ENCODE measurements at places on chromosomes 2 and 18.

GRCh38 chr2:195652911-195653310 is 4.1 kb upstream of the SLC39A10 start:
- DNase-seq, result no peak

DNA sequence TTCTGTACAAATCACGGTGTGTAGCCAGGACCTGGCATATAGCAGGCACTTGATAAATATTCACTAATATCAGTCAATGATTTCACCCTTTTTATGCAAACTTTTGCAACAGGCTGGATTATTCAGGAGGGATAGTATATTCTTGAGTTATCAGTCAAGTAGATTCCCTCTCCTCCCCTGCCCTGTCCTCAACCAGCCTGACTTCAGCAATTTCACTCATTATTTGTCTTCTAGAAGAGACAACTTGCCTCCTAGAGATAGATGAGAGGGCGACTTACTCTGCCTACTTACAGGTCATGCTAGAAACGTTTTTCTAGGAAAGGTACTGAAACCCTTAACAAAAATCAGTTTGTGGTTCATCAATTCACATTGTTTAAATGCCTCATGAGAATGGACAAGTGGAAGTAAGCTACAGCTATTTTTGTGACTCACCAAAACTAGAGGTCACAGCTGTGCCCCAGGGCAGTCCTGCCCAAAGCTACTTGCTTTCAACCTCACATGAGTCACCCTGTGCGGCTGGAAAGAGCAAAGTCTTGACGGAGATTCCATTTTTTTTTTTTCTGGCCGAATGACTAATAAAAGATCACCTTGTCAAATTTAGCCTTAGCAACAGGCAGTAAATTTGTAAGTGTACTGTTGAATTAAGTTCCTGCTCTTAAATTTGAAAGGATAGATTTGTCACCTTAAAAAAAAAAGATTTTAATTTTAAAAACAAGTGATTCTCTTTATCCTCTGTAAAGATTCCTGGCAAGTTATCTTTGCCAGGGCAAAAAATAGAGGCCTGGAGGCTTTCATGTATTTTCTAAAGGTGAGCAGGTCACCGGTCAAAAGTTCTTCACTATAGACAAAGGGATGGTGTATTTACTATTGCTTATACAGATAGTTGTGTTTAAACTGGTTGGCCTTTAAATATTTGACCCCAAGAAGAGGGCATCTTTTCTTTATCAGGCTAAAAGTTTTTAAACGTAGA is 109.0 kb upstream of the SLC35G4 start:
- no peak for DNase-seq

DNA sequence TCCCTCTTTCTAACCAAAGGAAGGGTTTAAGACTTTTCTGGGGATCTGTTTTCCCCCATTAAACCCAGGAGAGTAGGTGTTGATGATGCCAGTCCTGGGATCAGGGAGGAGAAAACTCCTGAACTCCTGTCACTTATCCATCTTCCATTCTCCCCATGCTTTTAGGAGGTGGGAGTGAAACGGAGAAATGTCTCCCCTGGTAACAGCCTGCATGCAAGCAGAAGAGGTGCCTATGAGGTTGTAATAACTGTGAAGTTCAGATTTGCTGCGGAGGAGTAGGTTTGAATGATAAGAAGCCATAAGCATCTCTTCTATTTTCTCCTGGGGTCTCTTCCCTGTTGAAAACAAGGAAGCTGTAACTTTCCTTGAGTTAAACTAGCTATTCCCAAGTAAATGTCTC is 150.8 kb downstream of the SLC4A3 start:
- DNase-seq, result no peak

DNA sequence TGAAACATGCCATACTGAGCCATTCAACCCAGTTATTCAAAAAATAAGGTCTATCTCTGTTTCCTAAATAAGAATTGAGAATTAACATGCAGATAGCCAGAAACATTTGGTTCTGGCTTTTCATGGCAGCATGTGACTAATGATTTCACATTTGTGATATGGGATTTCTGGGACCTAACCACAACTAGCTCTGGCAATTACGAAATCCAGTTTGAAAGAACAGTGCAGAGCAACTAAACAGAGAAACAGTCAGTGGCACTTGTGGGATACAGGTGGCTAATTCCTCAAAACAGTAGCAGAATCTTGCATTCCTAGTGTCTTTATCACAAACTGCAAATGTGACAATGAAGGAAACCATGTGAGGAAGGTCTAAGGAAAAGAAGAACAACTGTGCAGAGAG is 637.8 kb upstream of the CHAC2 start:
- no peak for DNase-seq

DNA sequence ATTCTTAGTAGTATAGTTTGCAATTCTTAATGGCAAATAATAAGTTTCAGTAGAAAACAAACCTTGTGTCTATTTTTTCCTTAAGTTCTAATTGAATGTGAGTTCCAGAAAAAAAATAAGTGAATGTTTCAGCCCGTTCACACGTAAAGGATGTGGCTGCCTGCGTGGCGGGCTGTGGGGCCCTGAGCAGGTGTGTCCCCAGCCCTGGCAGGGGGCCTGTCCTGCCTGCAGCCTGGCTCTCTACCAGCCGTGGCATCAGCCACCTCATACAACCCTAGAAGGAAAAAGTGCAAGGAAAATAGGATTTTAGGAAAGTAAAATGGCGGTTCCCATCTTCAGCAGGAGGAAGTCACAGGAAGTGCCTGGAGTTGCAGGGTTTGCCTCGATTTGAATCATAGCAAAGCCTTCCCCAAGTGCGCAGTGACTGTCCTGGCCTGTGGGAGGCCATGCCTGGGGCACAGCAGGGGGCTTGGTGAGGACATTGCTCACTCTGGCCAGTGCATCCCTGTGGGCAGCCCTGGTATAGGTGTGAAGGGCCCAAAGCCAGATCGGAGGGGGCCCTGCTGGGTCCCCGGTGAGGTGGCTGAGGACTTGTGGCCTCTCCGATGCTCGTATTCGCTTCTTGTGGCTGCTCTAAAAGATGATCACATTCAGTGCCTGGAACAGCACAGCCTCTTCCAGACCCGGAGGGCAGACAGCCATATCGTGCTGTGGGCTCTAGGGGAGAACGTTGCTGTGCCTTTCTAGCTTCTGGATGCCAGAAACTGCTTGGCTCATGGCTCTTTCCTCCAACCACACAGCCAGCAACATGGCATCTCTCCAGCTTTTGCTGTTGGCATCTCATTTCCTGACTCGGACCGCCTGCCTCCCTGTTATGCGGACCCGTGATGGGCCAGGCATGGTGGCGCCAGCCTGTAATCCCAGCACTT is 12.6 kb downstream of the DTYMK start:
- no peak for DNase-seq

DNA sequence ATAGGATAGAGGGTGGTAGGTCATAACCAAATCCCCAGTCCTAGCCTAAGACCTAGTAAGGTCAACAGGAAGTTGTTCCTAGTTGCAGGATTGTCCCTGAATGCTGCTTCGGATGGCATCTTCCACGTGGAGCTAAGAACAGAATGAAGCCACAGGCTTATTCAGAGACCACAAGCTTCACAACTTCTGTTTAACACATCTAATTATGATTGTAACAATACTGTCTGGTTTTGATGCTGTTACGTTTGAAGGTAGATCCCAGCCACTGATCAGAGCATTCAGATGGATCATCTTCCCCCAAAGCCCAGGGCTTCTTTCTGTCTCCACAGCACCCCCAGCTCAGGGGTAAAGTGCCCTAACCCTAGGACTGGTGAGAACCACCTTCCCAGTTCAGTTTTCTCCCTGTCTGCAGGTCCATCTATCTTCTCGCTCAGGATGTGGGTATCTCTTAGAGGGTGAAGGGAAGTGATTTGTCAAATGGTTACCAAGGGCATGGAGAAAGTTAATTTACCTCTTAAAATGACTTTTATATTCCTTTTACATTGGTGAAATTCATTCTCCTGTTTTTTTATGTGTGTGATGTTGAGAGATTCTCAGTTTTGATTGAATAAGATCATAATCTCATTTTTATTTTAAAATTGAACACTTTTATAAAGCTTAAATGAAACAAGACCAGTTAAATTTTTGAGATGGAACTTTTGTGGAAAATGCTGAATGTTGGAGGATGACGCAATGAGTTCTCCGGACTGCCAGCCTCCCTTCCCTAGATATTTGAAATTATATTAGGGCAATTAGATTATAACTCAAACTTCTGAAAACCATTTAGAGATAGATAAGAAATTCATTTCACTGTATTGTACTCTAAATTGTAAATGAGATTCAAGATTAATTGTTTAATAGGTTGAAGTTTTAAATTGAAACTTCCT is 66.5 kb downstream of the RHBDD1 start:
- DNase-seq, result no peak

GRCh38 chr2:71130905-71131244 is 441 bp downstream of the MPHOSPH10 start:
- DNase-seq, result no peak

DNA sequence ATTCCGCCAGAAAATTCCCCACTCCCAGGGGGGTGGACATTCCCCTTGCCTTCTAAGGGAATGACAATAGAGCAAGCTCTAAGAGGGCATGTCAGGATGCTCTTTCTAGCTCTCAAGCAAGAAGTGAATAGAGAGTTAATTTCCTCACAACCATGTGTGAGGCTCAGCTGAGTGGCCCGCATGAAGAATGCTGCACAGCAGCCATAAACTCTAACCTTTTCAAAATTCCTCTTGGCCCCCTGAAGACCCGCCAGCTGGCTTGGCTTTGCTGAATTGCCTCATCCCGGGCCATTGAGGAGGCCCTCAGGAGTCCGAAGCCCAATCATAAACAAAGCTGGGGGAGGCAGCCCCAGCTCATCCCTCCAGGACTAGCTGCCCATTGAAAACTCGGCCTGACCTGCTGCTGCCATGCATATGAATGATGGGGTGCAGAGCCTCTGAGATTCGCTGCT is 38.2 kb downstream of the NRP2 start:
- no peak for DNase-seq

- DNase-seq, result no peak
These were observed 22.2 kb downstream of the PIK3C3 start for GRCh38 chr18:41977233-41977632.

DNA sequence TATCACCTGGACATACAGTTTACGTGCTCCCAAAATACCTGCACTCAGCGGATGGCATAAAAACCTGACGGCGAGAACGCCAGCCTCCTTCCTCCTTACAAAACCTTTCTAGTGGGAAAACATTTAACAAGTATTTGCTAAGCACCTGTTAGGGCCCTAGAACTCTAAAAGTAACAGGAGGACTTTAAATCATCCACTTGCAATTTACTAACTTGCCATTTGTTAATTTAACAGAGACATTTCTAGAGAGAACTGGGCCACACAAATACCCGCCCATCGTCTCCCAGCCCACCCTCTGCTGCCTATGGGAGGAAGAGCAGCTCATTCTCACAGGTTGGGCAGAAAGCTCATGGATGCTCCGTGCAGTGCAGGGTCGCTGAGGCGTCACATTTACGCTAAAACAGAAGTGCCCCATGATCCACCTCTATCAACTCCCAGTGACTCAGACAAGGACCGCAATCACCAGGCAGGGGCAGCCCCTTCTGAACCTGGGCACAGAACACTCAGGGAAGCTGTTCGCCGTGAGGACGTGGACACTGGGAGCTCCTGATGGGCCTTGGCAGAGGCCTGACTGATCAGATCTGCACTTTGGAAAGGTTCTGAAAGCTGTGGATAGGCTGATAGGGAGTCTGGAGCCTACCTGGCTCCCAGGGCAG is 106.9 kb downstream of the HDAC4 start:
- DNase-seq, result no peak

GRCh38 chr2:176189681-176190641 is 1.5 kb downstream of the HOXD1 start:
- no peak for DNase-seq

DNA sequence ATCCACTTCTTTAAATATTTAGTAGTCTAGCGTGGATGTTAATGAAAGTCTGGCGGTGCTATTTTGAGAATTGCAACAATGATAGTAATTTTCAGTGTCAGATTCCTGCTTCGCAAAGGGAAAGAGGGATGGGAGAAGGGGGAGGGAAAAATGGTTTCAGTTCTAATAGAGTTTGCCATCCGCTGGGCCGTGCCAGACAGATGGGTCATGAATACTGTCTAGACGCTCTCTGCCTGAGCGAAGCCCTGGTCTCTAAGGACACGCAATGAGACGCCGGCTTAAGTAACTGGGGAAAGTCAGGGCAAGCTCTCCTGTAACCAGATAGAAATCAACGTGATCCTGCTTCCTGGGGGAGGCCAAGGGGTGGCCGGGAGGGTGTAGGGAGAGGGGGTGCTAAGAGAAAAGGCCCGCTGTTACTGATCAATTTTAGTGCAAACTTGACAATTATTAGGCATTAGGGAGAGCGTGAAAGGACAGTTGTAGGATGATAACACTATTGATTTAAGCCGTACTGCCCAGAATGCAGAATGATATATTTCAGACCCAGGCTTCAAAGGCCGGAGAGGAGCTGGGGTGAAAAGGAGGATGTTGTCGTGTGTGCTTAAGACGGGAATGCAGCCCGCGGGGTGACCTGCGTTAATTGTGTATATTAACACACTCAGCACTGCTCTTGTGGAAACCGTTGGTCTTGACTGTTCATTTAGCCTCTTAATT is 229.2 kb downstream of the LDLRAD4 start:
- DNase-seq, result no peak

- no peak for DNase-seq
These were observed 106.7 kb upstream of the MCFD2 start for GRCh38 chr2:47022186-47022765.

DNA sequence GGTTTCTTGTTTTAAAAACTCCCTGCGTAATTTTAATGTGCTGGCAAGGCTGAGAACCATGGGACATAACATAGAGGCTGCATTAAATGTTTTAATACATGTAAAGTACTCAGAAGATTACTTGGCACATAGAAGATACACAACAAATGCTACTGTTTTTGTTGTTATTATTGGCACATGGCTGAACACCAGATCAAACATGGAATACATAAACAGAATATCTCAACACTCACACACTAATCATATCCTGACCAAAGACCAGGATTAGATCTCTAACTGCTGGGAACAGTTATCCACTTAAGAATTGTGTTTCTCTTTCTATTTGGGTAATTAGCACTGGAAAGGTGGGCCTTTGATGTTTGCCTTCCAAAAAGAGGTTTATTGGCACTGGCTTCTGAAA is 69.3 kb downstream of the KCNE4 start:
- no peak for DNase-seq

DNA sequence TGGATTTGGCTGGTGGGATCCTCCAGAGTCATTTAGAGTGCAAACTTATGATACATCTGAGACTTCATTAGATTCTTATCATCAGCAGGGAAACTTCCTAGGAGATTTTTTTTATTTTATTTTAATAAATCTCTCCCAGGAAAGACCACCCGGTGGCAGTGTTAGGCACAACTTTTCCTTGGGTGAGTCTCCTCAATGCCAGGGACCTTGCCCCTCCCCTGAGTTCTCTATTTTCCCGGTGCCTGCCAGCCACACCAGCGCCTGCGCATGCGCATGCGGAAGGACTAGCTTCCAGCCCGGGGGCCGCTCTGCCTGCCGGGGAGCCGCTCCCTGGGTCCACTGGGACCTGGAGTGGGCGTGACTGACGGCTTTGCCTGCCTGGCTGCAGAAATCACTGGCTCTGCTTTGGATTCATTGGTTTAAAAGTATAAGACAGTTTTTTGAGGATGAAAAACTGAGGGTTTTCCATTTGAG is 86.6 kb downstream of the TMEM182 start:
- DNase-seq, result no peak

DNA sequence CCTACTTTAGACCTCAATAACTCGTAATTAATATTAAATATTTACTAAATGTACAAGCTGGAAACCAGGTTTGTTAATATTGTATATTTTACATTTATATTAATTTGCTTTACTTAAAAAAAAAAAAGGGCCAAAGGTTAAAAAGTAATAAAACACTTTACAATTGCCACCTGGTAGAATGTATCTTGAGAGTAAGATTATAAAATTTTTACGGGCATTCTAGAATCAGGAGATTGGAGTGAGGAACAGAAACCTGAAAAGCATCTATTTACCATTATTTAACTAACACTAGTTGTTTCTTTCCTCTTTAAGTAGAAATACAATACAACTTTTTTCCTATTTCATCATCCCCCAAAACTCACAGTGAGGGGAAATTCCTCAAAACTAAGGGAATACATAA is 15.6 kb upstream of the STRN start:
- no peak for DNase-seq
